Activated CD4-positive, alpha-beta T cell treated with anti-CD3 and anti-CD28 coated beads, Interleukin-2, amount 10 ng/mL, durations not matched to agents 7 days and 5 days (primary cell): ENCODE measurements at places on chromosomes 12 and 14.
A peak's percentile ranks its signal among the peaks of the same experiment; 100 is the strongest.

DNA sequence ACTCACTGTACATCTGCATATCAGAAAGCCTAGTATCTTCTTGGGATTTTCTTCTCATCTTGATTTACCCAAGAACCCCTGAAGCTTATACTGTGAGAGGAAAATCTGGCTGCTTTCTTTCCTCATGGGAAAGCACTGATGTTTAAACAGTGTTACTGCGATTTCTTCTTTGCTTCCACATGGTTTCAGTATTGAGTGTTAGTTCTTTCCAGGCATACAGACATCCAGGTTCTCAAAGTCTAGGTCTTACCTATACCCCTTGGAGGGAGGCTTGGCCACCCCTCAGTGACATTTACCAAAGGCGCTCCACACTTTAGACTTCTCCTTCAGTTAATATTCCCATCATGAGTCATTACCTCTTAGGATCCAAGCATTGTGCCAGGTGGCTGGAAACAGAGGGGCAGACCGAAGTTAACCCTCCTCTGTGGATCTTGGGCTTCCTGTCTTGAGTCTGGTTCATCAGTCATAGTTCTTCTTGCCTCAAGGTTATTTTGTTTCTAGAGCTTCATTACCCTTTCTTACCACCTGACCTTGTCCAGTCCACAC, 79.1 kb downstream of the TMEM117 start:
- H3K36me3 ChIP-seq, result no peaks in the 10 kb centered on the region
- DNase-seq, result no peak
- H3K27me3 ChIP-seq, result no peaks in the 10 kb centered on the region
- no peaks in the 10 kb centered on the region for H3K4me1 ChIP-seq

GRCh38 chr14:105337966-105338741, 23.6 kb downstream of the PACS2 start:
- no peak overlapping the region for H3K4me3 ChIP-seq
- H3K27ac ChIP-seq, result no peak overlapping the region
- no peaks in the 10 kb centered on the region for H3K36me3 ChIP-seq
- H3K4me1 ChIP-seq, result no peaks in the 10 kb centered on the region

GRCh38 chr12:9325471-9325870, 117.3 kb upstream of the PZP start:
- H3K36me3 ChIP-seq, result no peaks in the 10 kb centered on the region
- no peak for DNase-seq
- no peak overlapping the region for H3K4me3 ChIP-seq
- no peak overlapping the region for H3K27ac ChIP-seq
- H3K27me3 ChIP-seq, result no peaks in the 10 kb centered on the region

- no peaks in the 10 kb centered on the region for H3K27me3 ChIP-seq
- peak overlapping the region; percentile 80 for H3K27ac ChIP-seq
- no peaks in the 10 kb centered on the region for H3K36me3 ChIP-seq
- peaks cover 32% of the 10 kb centered on the region for H3K4me1 ChIP-seq
Measured at GRCh38 chr14:105315211-105315721, 718 bp downstream of the PACS2 start.

DNA sequence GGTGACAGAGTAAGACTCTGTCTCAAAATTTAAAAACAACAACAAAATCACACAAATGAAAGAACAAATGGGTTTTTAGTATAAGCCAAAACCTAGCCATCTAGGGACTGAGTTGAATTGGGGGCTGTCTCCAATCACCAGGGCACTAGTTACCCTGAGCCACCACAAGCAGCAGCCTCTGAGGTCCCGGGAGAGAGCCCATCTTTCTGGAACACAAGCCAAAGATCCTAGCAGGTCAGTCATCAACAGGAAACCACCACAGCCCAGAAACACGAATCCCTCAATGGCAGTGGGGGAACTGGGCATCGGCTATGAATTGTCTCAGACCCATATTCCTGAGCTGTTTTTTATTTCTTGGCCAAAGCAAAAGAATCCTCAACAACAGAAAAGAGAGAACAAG, 75.3 kb downstream of the KDM2B start:
- H3K4me3 ChIP-seq, result no peak overlapping the region
- H3K4me1 ChIP-seq, result no peaks in the 10 kb centered on the region
- H3K27ac ChIP-seq, result peak overlapping the region; percentile 19
- peaks cover 15% of the 10 kb centered on the region for H3K36me3 ChIP-seq

DNA sequence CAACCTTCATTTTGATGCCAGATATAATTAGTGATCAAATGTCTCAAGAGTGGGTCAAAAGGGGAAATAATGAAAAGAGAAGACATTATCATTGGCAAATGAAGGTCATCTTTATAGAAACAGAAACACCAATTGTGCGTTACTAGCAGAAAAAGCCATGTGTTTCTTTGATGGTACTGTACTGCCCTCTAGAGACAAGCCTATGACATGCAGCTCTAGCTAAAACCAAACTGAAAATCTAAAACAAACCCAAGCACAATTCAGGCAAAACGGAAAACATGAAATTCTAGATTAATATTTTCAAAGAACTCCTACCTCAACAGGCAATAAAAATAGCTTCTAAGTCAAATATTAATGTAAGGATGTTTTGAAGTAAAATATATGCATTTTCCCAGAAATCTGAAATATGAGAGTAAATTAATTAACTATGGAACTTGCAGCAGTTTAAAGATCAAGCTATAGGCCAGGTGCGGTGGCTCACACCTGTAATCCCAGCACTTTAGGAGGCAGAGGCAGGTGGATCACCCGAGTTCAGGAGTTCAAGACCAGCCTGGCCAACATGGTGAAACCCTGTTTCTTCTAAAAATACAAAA, 115.4 kb downstream of the KLHL28 start:
- H3K27me3 ChIP-seq, result peaks cover 11% of the 10 kb centered on the region
- H3K4me3 ChIP-seq, result no peak overlapping the region
- no peaks in the 10 kb centered on the region for H3K36me3 ChIP-seq
- no peak overlapping the region for H3K27ac ChIP-seq
- DNase-seq, result peak; percentile 17
- H3K4me1 ChIP-seq, result no peaks in the 10 kb centered on the region

GRCh38 chr12:114974826-114975639, 291.1 kb upstream of the TBX3 start:
- H3K36me3 ChIP-seq, result no peaks in the 10 kb centered on the region
- H3K4me1 ChIP-seq, result no peaks in the 10 kb centered on the region
- no peaks in the 10 kb centered on the region for H3K27me3 ChIP-seq
- no peak for DNase-seq
- no peak overlapping the region for H3K4me3 ChIP-seq

- H3K36me3 ChIP-seq, result peaks cover 2% of the 10 kb centered on the region
- DNase-seq, result no peak
- no peak overlapping the region for H3K27ac ChIP-seq
- no peak overlapping the region for H3K4me3 ChIP-seq
Measured at GRCh38 chr12:93892423-93893268, 215.5 kb downstream of the CRADD start.

DNA sequence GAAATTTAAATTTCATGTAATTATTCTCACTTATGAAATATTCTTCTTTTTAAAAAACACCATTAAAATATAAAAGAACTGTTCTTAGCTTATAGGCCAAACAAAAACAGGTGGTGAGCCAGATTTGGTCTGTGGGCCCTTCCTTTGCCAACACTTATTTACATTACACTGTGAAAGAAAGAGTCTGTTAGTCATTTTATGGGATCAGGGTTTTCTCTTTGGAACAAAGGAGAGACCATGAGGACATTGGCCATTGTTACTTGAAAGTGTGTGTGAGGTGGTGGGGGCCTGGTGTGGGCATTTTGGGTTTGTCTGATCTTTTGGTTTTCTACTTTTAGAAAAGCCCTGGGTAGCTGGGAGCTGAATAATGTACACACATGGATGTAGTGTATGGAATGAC, 62.7 kb downstream of the TTC6 start:
- no peaks in the 10 kb centered on the region for H3K36me3 ChIP-seq
- no peak overlapping the region for H3K4me3 ChIP-seq
- H3K27ac ChIP-seq, result no peak overlapping the region
- DNase-seq, result no peak
- H3K4me1 ChIP-seq, result no peaks in the 10 kb centered on the region
- H3K27me3 ChIP-seq, result no peaks in the 10 kb centered on the region

- H3K4me1 ChIP-seq, result peaks cover 20% of the 10 kb centered on the region
- H3K4me3 ChIP-seq, result no peak overlapping the region
- no peak for DNase-seq
- H3K27me3 ChIP-seq, result no peaks in the 10 kb centered on the region
Measured at GRCh38 chr12:124475295-124476010, 92.0 kb downstream of the NCOR2 start.

- no peak overlapping the region for H3K4me3 ChIP-seq
- no peaks in the 10 kb centered on the region for H3K36me3 ChIP-seq
- H3K27me3 ChIP-seq, result no peaks in the 10 kb centered on the region
- H3K4me1 ChIP-seq, result no peaks in the 10 kb centered on the region
Measured at GRCh38 chr12:80892597-80893445, 44.9 kb downstream of the LIN7A start.

DNA sequence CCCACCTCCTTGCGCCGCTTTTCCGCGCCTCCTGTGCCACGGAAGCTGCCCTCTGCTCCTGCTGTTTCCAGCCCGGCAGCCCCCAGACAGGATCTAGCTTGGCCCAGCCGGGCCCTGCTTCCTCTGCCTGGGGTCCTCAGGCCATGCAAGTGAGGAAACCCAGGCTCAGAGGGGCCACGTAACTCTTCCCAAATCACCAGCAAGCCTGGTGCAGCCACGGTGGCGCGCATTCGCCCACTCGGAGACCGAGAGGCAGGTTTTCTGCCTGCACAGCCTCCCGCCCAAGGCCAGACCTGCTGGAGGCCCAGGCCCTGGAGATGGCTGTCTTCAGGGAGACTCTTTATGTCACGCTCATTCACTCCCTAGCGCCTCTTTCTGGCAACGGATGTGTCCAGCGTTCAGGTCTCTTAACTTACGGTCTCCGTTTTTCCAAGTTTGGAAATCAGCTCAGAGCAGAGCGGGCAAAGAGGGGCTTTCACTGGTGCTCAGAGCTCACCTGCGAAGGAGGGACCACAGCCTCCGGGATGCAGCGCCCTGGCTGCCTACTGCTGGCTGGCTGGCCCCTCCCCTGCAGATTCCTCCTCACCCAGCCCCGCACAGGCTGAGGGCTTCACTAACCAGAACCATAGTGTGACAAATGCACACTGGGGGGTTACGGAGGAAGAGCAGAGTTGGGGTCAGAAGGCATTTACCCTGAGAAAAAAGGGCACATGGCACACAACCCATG, 20.6 kb upstream of the CEP170B start:
- no peaks in the 10 kb centered on the region for H3K36me3 ChIP-seq
- DNase-seq, result no peak
- H3K4me3 ChIP-seq, result no peak overlapping the region
- no peak overlapping the region for H3K27ac ChIP-seq
- no peaks in the 10 kb centered on the region for H3K4me1 ChIP-seq

GRCh38 chr14:56581041-56581727, 1.6 kb downstream of the TMEM260 start:
- H3K27me3 ChIP-seq, result no peaks in the 10 kb centered on the region
- H3K36me3 ChIP-seq, result peaks cover 10% of the 10 kb centered on the region
- peaks cover 32% of the 10 kb centered on the region for H3K4me1 ChIP-seq
- H3K27ac ChIP-seq, result no peak overlapping the region

- peak overlapping the region; percentile 34 for H3K4me3 ChIP-seq
- no peak overlapping the region for H3K27ac ChIP-seq
- peaks cover 4% of the 10 kb centered on the region for H3K4me1 ChIP-seq
Measured at GRCh38 chr14:26598672-26599131, 869 bp upstream of the NOVA1 start.

- H3K36me3 ChIP-seq, result no peaks in the 10 kb centered on the region
- H3K27me3 ChIP-seq, result no peaks in the 10 kb centered on the region
- DNase-seq, result no peak
- H3K4me1 ChIP-seq, result no peaks in the 10 kb centered on the region
- H3K4me3 ChIP-seq, result no peak overlapping the region
Measured at GRCh38 chr14:56284641-56285040, 166.4 kb downstream of the PELI2 start.

- H3K27me3 ChIP-seq, result no peaks in the 10 kb centered on the region
- H3K4me1 ChIP-seq, result no peaks in the 10 kb centered on the region
- no peaks in the 10 kb centered on the region for H3K36me3 ChIP-seq
- no peak overlapping the region for H3K4me3 ChIP-seq
Measured at GRCh38 chr14:81132468-81132867, 88.3 kb downstream of the GTF2A1 start.

GRCh38 chr14:61244009-61244408, 37.1 kb downstream of the TMEM30B start:
- peaks cover 8% of the 10 kb centered on the region for H3K4me1 ChIP-seq
- DNase-seq, result no peak
- H3K27ac ChIP-seq, result no peak overlapping the region
- no peak overlapping the region for H3K4me3 ChIP-seq
- H3K27me3 ChIP-seq, result peaks cover 1% of the 10 kb centered on the region
- H3K36me3 ChIP-seq, result peaks cover 7% of the 10 kb centered on the region

- H3K4me3 ChIP-seq, result no peak overlapping the region
- no peaks in the 10 kb centered on the region for H3K27me3 ChIP-seq
- DNase-seq, result no peak
- H3K4me1 ChIP-seq, result peaks cover 71% of the 10 kb centered on the region
- peaks cover 26% of the 10 kb centered on the region for H3K36me3 ChIP-seq
- peak overlapping the region; percentile 57 for H3K27ac ChIP-seq
Measured at GRCh38 chr14:75519826-75520728, 2.2 kb upstream of the BATF start.

DNA sequence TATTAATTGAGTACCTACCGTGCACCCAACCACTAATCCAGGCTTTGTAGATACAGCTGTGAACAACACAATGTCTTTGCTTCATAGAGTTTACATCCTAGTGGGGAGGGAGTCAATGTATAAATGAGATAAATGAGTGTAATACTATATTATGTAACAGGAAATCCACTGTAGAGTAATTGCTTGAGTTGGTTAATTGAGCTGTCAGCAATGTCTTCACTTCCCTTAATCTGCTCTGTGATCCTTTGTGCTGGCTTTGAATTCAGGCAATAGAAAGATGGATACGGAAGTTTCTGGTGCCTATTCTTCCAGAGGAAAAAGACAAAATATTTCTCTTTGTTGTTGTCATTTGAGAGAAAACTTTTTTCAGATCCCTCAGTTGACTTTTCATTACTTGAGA, 104.0 kb upstream of the SLC16A7 start:
- H3K36me3 ChIP-seq, result no peaks in the 10 kb centered on the region
- no peaks in the 10 kb centered on the region for H3K27me3 ChIP-seq
- H3K4me1 ChIP-seq, result no peaks in the 10 kb centered on the region
- no peak overlapping the region for H3K27ac ChIP-seq

DNA sequence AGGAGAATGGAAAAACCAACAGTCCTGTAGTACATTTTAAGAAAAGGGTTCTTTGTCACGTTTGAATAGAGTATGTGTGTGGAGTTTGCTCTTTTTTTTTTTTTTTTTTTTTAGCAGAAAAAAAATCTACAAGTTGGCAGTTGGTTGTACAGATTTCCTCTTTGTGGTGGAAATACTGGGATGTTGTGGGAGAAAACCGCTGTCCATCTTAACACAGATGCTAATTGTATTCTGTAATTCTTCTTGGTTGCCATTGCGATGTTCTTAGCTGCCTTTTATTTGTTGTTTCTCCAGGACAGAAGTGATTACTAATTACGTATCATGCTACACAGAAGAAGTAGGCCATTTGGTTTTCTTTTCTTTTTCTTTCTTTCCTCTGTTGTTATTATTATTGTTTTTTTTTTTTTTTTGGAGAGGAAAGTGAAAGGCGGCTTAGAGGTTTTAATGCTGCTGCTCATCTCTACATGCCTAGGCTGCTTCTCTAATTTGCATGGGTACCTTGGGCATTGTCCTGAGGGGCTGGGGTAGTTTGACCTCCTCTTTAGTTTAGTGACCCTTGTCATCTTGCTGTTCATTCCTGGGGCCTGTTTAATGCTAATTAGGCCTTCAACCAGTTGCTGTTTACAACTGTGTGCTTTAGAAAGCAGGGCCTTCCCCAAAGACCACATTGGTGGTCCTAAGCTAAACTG, 94.7 kb downstream of the TMTC2 start:
- peaks cover 1% of the 10 kb centered on the region for H3K27me3 ChIP-seq
- H3K36me3 ChIP-seq, result no peaks in the 10 kb centered on the region
- H3K4me3 ChIP-seq, result no peak overlapping the region
- no peak for DNase-seq

- H3K27me3 ChIP-seq, result no peaks in the 10 kb centered on the region
- peaks cover 78% of the 10 kb centered on the region for H3K36me3 ChIP-seq
- no peak overlapping the region for H3K27ac ChIP-seq
- no peak overlapping the region for H3K4me3 ChIP-seq
- H3K4me1 ChIP-seq, result peaks cover 28% of the 10 kb centered on the region
- DNase-seq, result no peak
Measured at GRCh38 chr12:11859705-11860425, 210.4 kb downstream of the ETV6 start.
